ENCODE measurements at places on chromosomes 5 and 9.

DNA sequence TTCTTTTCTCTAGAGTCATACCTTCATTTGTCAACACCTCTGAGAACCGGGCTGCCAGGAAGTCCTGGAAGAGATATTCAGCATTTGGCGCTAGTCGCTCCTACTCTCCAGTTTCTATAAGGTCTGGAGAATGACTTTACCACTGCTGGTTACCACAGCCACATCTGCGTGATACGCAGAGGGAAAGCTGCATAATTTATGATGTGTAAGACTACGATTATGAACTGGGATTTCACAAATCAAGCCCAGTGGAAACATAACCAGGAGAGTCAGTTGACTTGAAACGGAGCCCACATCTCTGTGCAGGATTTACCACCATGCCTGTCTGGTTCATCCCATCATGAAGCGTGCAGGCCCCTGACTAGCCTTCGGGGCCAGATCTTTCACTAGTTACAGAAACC lies 72.6 kb downstream of the FGF1 start:
- no peak for DNase-seq

GRCh38 chr9:35108461-35108860 lies 5.5 kb upstream of the STOML2 start:
- no peak for DNase-seq

DNA sequence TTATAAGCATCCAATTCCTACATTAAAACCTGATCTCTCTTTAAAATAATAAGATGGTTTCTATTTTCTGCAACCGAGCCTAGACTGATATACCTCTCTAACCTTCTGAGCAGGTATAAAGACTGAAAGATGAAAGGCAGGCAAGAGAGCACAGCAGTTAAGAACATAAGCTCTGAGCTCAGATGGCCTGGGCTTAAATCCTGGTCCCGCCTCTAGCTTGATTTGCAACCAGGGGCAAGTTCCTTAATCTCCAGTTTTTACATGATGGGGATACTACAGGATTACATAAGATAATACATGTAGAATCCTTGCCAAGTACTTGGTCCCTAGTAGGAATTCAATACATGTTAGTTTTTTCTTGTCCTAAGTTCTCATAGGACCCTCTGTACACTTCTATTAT lies 33.9 kb downstream of the SLC24A2 start:
- no peak for DNase-seq

DNA sequence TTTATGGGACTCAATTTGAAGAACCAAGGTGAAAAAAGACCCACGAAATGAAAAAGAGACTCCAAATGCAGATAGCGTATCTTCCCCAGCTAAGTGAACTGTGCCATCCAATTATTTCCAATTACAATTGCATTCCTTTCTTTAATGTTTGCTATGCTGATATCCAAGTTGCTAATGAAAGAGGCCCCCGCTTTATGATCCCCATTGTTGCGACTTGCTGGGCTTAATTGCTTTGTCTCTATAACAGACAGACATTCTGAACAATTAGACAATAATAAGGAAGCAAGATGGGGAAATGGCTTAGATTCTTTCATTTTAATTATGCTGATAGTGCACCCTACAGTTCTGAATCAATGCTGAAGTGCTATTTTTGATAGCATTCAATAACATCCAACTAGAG lies 354.3 kb downstream of the KIF4B start:
- DNase-seq = no peak

GRCh38 chr9:5593904-5594303 lies 35.0 kb upstream of the RIC1 start:
- DNase-seq = no peak

GRCh38 chr5:73902327-73903051 lies 276.5 kb downstream of the ARHGEF28 start:
- peak; percentile 16 for DNase-seq

DNA sequence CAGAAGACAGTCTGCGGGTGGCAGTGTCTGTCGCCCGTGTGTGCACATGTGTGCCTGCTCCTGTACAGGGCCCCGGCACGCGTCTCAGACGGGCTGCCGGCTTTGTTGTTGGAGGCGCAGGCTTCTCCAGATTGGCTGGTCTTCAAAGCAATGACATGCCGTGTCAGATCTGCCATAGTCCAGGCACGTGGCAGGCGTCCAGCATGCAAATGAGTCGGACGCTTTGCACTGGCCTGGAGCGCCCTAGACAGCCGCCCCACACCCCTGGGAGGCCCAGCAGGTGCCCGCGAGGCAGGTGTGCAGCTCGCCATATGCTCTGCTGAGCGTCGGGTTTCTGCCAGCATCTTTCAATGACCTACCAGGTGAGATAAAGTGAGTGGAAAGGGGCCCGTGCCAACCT lies 71.5 kb downstream of the GADD45G start:
- DNase-seq = peak; percentile 90

GRCh38 chr5:99179206-99179605 lies 250.4 kb upstream of the CHD1 start:
- DNase-seq = no peak

- no peak for DNase-seq
Measured at GRCh38 chr5:158020555-158021418, 161.8 kb upstream of the CLINT1 start.

DNA sequence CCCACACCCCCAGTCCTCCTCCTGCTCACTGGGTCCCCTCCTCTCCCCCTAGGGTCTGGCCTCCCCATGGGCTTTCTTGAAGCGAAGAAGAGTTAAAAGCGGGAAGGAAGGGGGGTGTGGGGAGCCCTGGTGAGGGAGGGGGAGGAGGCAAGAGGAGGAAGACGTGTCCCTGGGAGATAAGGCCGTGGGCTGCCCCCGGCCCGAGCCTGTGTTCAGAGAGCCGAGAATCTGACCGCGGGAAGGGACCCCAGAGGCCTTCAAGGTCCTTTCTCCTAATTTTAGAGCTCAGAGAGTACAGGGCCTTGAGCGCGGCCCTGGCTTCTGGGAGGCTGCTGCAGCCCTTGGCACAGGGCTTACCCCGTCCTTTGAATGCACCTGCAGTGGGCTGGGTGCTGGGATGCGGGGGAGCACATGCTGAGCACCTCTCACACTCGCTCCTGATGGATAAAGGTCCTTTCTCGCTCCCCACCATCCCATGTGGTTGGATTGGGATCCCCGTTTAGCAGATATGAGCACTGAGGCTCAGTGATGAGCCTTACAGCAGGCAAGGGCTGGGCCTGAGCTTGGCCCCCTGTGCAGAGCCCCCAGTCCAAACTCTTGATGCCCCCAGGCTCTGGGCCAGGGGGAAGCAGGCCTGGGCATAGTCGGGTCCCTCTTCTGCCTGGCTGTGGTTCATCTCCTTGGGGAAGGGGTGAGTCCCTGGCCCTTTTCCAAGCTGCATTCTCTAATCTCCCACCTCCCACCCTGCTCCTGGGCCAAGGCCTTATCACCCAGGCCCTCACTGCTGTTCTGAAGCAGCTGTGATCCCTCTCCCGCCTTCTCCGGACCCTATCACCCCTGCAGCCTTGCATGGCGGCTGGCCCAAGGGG lies 5.9 kb downstream of the GFI1B start:
- DNase-seq = no peak

DNA sequence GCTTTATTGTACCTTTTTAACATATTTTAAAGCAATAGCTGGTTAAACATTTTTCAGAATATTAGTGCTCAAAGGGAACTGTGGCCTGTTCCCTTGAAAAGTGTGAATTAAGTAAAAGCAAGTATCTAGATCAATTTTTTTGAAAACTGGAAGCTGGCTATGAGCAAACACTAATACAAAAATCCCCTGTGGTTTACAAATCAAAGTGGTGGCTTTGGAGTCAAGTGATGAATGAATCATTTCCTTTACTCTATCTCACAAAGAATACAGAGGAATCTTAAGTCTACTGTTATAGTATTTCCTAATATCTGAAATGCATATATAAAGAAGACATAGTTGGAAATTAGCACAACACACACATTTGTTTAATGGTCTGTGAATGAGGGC lies 212.4 kb upstream of the C9orf72 start:
- no peak for DNase-seq

DNA sequence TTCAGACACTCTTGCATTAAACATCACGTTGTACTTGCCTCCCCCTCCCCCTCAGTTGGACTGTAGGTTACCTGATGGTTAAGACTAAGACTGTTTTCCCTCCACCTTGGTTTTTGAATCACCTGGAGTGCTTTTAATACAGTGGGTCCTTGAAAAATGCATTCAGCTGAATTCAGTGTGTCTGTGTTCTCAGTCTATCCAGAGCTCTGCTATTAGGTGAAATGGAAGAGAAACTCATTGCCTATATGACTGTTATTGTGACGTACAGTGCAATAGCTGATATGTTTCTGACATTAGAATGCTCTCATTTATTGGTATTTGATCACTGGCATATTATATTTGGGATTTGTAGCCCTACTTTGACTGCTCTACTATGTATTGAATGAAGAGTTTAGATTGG lies 108.5 kb downstream of the F2RL2 start:
- DNase-seq = no peak

DNA sequence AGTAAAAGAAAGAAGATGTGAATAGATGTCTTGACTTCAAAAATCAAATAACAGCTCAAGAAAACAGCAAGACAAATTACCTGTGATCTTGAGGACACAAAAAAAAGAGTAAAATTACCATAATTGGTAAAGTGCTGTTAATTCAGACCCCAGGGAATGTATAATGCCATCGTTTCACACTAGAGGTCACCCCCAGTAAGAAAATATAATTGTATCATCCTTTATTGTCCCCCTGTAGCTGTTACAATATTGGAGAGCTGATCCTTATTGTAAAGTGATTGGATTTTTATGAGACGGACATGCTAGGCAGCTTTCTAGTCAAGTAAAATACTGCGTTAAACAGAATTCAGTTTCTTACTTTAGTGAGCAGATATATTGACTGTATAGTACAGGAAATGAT lies 377.0 kb downstream of the TLE1 start:
- no peak for DNase-seq

DNA sequence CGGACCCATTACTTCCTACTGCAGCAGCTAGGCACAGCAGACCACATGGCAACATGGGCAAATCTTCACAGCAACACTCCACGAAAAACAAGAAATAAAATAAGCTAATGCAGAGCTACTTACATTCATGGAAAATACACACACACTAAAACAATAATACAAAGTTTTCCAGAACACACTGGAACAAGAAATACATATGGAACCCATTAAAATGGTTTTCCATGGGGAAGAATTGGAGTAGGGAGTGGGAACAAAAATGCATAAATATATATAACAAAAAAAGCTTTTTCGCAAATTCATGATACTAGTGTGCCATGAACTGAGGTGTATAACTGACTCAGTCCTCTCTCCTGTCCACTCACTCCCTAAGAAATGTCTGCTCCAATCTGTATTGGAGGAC lies 8.3 kb downstream of the ADAMTS12 start:
- no peak for DNase-seq

- DNase-seq = no peak
Measured at GRCh38 chr5:8660133-8660893, 791.4 kb downstream of the MTRR start.

GRCh38 chr5:148306446-148306845 lies 5.8 kb upstream of the SPINK7 start:
- no peak for DNase-seq

DNA sequence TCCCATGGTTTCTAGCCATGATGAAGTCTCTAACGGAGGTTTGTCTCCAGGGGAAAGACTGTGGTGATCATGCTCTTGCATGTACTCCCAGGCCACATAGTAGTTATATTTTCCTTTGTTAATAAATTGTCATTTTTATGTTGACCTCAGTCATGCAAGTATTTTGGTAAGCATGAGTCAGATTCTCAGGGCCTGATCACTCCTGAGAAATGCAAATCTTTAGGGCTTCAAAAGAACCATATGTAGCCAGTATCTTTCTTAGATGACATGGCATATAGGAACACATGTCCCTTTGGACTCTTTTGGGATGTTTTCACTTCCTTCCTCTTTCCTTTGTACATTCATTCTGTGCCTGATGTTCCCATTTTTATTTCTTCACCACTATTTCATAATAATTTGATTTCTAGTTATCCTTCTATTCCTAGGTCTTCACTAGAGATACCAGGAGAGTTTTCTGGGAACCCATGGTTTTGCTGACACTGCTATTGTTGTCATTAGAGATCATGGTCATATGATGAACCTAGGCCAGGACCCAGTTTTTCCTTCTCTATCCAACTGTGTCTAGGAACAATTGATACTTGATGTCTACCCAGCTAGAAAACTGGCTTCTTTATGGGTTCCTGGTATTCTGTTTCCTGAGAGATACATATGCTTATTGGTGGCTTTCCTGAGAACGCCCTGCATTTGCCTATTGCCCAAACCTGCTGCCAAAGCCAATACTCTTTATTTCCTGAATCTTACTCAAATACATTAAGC lies 248.1 kb upstream of the NREP start:
- no peak for DNase-seq

- DNase-seq = peak; percentile 39
Measured at GRCh38 chr5:132496631-132497487, 6.3 kb upstream of the IRF1 start.

DNA sequence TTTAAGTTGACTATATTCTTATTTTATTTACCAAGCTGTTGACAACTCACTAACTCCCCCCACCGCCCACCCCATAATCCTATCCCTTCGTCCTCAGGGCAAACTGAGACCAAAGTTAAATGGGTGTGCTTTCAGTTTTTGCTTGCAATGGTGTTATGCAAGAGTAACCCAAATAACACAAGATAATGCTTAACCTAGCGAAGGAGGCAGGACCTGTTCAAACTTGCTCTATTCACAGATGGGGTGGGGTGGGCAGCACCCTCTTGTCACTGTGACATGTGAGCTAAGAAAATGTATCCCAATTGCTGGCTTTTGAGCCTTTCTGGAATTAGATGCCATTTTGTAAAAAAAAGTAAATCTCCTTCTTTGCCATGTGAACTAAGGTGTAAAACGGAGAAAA lies 40.4 kb downstream of the GLIS3 start:
- no peak for DNase-seq

- DNase-seq = no peak
Measured at GRCh38 chr5:132840896-132841295, 10.4 kb upstream of the SHROOM1 start.

- DNase-seq = no peak
Measured at GRCh38 chr5:3329427-3329826, 266.2 kb upstream of the IRX1 start.

GRCh38 chr5:88613051-88613450 lies 269.9 kb downstream of the MEF2C start:
- DNase-seq = no peak

- DNase-seq = no peak
Measured at GRCh38 chr9:3200331-3200774, 325.4 kb downstream of the RFX3 start.

DNA sequence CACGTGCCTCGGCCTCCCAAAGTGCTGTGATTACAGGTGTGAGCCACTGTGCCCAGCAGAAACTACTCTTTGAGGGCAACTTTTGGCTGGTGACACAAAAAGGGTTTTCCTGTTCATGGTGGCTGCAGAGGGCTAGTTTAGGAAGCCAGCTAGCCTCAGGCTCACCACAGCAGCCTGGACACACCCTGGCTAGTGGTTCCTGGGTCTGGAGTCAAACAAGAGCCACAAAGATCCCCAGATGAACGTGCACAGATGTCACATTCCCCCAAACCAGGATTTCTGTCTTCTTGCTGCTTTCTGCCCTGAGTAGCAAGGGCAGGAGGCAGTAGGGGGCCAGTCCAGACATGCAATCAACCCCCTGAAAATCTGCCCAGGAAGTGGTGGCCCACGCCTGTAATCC lies 6.8 kb downstream of the HBEGF start:
- DNase-seq = no peak

- no peak for DNase-seq
Measured at GRCh38 chr9:86801246-86801645, 146.1 kb downstream of the GAS1 start.

GRCh38 chr5:155091768-155092717 lies 78.5 kb downstream of the KIF4B start:
- DNase-seq = no peak

All from NCI-H1092 (cell line).